Activated CD4-positive, alpha-beta memory T cell treated with anti-CD3 and anti-CD28 coated beads, Interleukin-2, amount 10 ng/mL, durations not matched to agents 7 days and 5 days (primary cell): ENCODE measurements at places on chromosomes 3 and 15. TPM values are rescaled to one million over a fixed set of nuclear protein-coding genes. Genes with fewer than 3 reads are reported as not detected.

Gene NR2F2
- not detected for total RNA-seq

Gene STAB1
- total RNA-seq: not detected

Gene LMCD1
- total RNA-seq: 3.0 TPM

Gene GATM
- total RNA-seq: 2.2 TPM

Gene KCNAB1
- not detected for total RNA-seq

Gene ERICH6
- total RNA-seq: 0.38 TPM

- no peak overlapping the region for H3K27ac ChIP-seq
- H3K4me3 ChIP-seq: no peak overlapping the region
- DNase-seq: no peak
- H3K36me3 ChIP-seq: no peaks in the 10 kb centered on the region
- no peaks in the 10 kb centered on the region for H3K4me1 ChIP-seq
Measured at GRCh38 chr3:57151021-57151449, 14.1 kb downstream of the IL17RD start.

DNA sequence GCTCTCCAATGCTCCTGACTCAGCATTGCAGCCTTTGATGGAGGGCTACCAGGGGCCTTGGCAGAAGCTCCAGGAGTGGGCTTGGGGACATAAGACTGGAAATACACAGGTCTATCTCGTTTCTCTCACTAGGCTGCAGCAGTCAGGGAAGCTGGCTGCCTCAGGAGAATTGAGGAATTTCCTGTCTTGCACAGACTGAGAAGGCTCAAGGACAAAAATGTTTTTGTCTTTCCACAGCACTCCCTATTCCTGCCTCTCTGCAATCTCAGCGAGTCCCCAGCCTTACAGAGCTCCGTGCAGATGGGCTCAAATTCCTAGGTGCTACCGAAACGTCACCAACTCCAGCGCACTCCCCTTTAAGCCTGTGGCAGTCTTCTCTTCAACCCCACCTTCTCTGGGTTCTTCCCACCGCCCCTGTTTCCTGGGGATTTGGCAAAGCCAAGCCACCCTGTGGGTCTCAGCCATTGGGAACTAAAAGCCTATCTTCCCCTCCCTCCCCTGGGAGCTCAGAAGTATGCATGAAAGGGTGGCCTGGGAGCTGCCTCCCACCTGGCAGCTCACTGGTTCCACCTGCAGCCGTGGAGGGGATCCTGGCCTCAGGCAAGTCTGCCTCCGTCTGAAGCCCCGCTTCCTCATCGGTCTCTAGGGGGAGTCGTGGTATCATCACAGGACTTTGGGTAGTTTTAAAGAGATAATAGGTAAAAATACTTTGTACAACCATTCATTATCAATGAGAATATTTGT lies 322.6 kb upstream of the FRG2C start:
- no peaks in the 10 kb centered on the region for H3K27me3 ChIP-seq
- H3K27ac ChIP-seq: no peak overlapping the region
- H3K4me1 ChIP-seq: no peaks in the 10 kb centered on the region
- no peak for DNase-seq
- H3K36me3 ChIP-seq: no peaks in the 10 kb centered on the region

GRCh38 chr3:185929192-185930151 lies 8.3 kb downstream of the TRA2B start:
- peak overlapping the region; percentile 51 for H3K4me3 ChIP-seq
- H3K36me3 ChIP-seq: peaks cover 88% of the 10 kb centered on the region
- H3K4me1 ChIP-seq: peaks cover 94% of the 10 kb centered on the region
- no peaks in the 10 kb centered on the region for H3K27me3 ChIP-seq

GRCh38 chr15:42665827-42666226 lies 71.1 kb downstream of the CDAN1 start:
- H3K27me3 ChIP-seq: no peaks in the 10 kb centered on the region
- H3K27ac ChIP-seq: no peak overlapping the region
- no peak for DNase-seq
- no peaks in the 10 kb centered on the region for H3K36me3 ChIP-seq
- H3K4me3 ChIP-seq: no peak overlapping the region

GRCh38 chr15:76998663-76999285 lies 3.8 kb downstream of the PSTPIP1 start:
- H3K4me3 ChIP-seq: peak overlapping the region; percentile 92
- peak overlapping the region; percentile 98 for H3K27ac ChIP-seq
- H3K4me1 ChIP-seq: peaks cover 80% of the 10 kb centered on the region
- DNase-seq: no peak

DNA sequence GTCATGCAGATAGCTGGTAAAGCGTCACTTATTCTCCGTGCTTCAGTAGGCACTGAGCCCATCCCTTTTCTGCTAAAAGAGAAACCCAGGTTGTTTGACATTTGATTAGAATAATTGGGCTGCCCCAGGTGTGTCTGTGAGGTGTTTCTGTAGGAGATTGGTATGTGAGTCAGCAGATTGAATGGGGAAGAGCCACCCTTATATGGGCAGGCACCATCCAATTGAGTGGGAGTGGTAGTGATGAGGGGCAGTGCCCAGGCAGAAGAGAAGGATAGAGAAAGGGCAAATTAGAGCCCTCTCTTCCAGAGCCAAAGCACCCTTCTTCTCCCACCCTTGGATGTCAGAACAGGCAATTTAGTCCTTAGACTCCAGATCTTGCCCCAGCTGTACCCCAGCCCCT lies 384.3 kb upstream of the GBE1 start:
- no peaks in the 10 kb centered on the region for H3K27me3 ChIP-seq
- DNase-seq: no peak
- H3K36me3 ChIP-seq: no peaks in the 10 kb centered on the region
- H3K4me3 ChIP-seq: no peak overlapping the region

DNA sequence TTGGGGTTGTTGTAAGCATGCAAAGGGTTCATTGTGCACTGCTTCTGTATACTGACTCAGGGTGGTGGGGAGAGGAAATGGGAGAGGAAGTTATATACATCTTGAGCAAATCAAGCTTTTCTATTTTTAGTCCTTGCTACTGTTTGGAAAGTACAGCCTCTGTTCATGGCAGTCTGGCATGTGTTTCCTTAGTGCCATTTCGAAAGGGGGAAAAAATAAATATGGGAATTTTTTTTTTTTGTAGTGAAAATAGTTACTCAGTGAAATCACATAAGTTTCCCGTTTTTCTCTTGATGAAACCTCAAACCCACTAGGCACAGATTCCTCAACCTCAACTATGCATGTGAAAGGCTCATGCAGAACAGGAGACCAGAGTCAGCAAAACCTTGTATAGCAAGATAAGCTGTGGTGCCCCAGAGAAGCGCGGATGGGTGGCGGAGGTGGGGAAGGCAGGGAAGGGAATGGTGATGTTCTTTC lies 353.3 kb downstream of the LPP start:
- H3K4me1 ChIP-seq: peaks cover 6% of the 10 kb centered on the region
- no peak for DNase-seq
- peaks cover 16% of the 10 kb centered on the region for H3K36me3 ChIP-seq
- H3K4me3 ChIP-seq: no peak overlapping the region
- H3K27ac ChIP-seq: no peak overlapping the region
- H3K27me3 ChIP-seq: no peaks in the 10 kb centered on the region

- H3K36me3 ChIP-seq: no peaks in the 10 kb centered on the region
- no peak overlapping the region for H3K27ac ChIP-seq
- no peaks in the 10 kb centered on the region for H3K4me1 ChIP-seq
- DNase-seq: no peak
- H3K4me3 ChIP-seq: no peak overlapping the region
Measured at GRCh38 chr3:155350571-155350970, 57.1 kb upstream of the STRIT1 start.

GRCh38 chr15:34900748-34901147 lies 68.8 kb downstream of the AQR start:
- no peak for DNase-seq
- H3K27me3 ChIP-seq: no peaks in the 10 kb centered on the region
- H3K4me1 ChIP-seq: no peaks in the 10 kb centered on the region
- H3K36me3 ChIP-seq: peaks cover 26% of the 10 kb centered on the region

GRCh38 chr3:152122851-152123250 lies 145.9 kb upstream of the MBNL1 start:
- H3K27ac ChIP-seq: no peak overlapping the region
- H3K4me3 ChIP-seq: no peak overlapping the region
- peaks cover 5% of the 10 kb centered on the region for H3K27me3 ChIP-seq

DNA sequence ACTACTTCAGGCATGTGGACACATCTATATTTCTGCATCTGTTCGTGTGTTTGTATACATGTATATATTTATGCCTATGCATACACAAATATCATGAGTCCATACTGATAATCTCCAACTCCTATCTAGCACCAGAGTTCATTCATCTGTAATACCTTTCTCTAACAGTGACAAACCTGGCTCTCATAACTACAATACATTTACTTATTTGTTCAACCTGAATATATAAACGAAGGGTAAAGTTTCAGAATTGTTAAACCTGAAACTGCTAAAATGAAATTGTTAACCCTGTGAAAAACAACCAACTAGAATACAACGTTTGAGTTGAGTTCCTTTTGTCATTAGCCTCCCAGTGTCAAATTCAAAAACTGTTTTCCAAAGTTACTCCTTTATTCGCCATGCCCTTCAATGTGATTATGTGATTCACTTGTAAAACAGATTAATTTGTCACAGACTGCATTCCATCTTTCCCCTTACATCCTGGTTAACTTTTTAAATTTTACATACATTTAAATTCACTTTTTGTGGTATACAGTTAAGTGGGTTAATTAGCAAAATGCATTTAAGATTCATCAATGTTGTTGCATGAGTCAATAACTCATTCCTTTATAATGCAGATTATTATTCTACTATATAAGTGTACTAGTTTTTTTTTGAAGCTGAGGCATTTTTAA lies 58.5 kb downstream of the PIK3R4 start:
- H3K4me3 ChIP-seq: no peak overlapping the region
- no peak for DNase-seq
- peaks cover 39% of the 10 kb centered on the region for H3K36me3 ChIP-seq
- H3K27ac ChIP-seq: no peak overlapping the region
- peaks cover 26% of the 10 kb centered on the region for H3K4me1 ChIP-seq

- no peak overlapping the region for H3K27ac ChIP-seq
- H3K36me3 ChIP-seq: no peaks in the 10 kb centered on the region
- peaks cover 34% of the 10 kb centered on the region for H3K27me3 ChIP-seq
- no peak for DNase-seq
- H3K4me3 ChIP-seq: no peak overlapping the region
Measured at GRCh38 chr15:89393056-89393455, 58.4 kb upstream of the POLG start.

DNA sequence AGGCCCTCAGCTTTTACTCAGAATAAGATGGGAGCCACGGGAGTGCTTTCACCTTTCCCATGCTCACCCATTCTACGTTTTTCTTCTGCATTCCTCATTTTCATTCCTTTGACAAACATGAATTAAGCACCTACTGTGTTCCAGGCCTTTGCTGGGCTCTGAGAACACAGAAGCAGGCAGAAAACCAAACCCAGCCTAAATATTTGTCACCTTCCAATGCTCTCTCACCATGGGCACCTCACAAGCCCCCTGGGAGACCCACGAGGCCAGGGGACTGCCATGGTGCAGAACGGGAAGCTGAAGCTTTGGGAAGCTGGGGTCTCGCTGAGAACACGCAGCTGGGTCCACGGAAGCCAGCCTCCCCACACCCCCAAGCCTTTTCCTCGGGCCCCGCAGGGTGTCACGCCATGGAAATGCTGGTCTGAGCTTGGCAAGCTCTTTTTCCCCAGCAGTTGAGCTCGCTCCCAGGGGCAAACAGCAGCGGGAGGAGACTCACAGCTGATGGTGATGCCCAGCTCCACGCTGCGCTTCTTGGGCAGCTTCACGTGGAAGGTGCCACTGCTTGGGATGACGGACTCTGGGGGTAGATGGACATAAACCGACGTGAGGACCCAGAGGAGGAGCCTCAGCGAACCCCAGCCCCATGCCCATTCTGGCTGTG lies 27.7 kb downstream of the GRIP2 start:
- H3K4me3 ChIP-seq: no peak overlapping the region
- DNase-seq: no peak
- no peaks in the 10 kb centered on the region for H3K27me3 ChIP-seq
- H3K4me1 ChIP-seq: no peaks in the 10 kb centered on the region

GRCh38 chr3:144859161-144859560 lies 887.5 kb downstream of the DIPK2A start:
- DNase-seq: no peak
- H3K27ac ChIP-seq: no peak overlapping the region
- no peaks in the 10 kb centered on the region for H3K4me1 ChIP-seq
- no peak overlapping the region for H3K4me3 ChIP-seq
- H3K27me3 ChIP-seq: no peaks in the 10 kb centered on the region

DNA sequence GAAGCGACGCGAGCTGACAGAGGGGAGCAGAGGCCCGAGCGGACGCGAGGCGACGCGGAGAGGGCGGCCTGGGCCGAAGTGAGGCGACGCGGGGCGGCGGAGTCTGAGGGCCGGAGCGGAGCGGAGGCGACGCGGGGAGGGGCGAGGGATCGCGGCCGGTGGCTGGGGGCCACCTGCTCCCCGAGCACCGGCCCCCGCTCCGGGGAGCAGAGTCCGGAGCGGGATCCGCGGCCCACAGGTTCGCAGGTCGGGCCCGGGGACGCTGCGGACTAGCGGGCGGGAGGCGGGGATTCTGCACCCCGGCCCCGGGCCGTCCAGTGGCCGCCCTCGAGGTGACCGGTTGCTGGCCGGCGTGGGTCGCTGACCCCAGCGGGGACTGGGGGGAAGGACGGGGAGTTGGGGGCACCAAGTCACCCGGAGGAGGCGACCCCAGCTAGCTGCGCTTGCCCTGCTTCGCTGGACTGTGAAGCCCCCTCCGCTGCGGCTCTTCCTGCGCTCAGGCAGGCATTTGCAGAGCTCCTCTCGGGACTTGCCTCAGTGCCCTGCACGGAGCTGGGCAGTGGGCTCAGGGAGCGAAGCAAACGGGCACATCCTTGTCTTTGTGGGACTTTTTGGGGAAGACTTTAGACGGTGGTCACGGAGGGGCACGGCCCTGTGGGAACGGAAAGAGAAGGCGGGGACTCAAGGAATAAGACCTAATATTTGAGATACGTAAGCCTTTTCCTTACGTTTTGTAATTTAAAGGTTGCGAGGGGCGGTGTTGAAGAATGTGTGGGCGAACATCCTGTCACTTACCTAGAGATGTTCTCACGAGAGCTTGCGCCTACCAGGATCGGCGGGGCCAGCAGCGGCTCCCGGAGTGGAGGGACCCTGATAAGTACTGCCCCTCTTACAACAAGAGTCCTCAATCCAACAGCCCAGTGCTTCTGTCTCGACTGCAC lies 566 bp downstream of the HMCES start:
- H3K4me1 ChIP-seq: peaks cover 54% of the 10 kb centered on the region
- H3K36me3 ChIP-seq: peaks cover 56% of the 10 kb centered on the region
- H3K27ac ChIP-seq: peak overlapping the region; percentile 91
- no peaks in the 10 kb centered on the region for H3K27me3 ChIP-seq
- peak overlapping the region; percentile 97 for H3K4me3 ChIP-seq

DNA sequence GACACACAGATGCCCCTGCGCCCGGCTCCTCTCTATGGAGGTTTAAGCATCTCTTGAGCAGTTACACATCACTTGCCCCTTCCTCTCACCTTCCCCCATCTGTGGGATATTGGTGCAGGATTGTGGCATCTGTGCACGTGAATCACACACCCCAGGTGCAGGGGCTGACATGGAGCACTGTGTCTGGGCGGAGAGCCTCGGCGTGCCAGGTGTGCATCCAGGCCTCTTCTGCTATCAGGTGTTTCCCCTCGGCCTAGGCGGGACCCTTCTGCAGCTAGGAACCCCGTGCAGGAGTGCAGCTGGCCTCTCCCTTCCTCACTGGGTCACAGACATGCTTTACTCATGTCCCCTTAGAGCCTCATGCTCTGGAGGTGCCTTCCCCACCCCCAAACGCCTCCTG lies 33.4 kb upstream of the MUC13 start:
- H3K27ac ChIP-seq: no peak overlapping the region
- peaks cover 15% of the 10 kb centered on the region for H3K36me3 ChIP-seq
- DNase-seq: no peak
- H3K4me1 ChIP-seq: peaks cover 7% of the 10 kb centered on the region
- H3K27me3 ChIP-seq: peaks cover 4% of the 10 kb centered on the region

- no peaks in the 10 kb centered on the region for H3K36me3 ChIP-seq
- H3K4me1 ChIP-seq: no peaks in the 10 kb centered on the region
- no peaks in the 10 kb centered on the region for H3K27me3 ChIP-seq
- H3K4me3 ChIP-seq: no peak overlapping the region
Measured at GRCh38 chr3:74347563-74348268, 266.7 kb downstream of the CNTN3 start.
